ENCODE measurements at places on chromosomes 7 and 10.
A peak's percentile ranks its signal among the peaks of the same experiment; 100 is the strongest.

DNA sequence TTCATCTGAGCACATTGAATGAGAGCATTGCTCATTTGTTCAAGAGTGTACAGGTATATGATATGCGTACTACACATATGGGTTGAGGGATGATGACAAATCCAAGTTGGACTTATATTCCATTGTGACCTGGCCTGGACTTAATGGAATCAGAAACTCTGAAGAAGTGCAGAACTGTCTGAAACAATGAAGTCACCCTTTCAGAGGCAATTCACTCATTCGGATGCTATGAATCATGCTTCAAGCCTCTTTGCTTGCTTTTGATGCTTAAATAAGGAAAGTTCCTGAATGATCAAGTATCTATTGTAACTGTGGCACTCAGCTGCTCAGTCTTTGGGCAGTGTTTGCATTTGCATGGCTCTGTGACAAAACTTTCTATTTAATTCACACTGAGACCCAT lies 93.4 kb downstream of the ZNF365 start:
- no peak for DNase-seq

- DNase-seq, result no peak
Observed at GRCh38 chr7:154767821-154768415, 235.0 kb downstream of the PAXIP1 start.

DNA sequence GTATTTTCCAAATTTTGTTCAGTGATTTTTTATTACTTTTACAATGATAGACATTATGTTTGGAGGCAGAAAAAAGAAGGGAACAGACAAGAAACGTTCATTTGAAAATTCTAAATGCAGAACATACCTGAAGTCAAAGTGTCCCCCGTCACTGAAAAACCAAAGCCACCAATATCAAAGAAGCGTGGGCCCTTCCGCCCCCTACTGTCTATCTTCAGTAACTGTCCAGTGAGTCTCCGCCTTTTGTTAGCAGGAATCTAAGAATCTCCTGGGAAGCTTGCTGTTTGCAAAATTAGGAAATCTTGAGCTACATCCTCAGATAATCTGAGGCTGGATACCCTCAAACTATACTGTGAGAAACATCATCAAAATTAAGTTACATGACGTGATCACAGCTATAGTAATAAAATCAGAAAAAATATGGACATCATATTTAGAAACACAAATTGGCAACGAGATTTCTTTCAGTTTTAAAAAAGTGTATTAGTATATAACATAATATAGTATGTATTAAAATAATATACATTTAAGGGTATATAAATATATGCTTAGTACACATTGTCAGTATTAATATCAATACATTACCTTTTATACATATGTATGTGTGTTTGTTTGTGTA lies 169.3 kb upstream of the AKR1E2 start:
- peak; percentile 50 for DNase-seq

DNA sequence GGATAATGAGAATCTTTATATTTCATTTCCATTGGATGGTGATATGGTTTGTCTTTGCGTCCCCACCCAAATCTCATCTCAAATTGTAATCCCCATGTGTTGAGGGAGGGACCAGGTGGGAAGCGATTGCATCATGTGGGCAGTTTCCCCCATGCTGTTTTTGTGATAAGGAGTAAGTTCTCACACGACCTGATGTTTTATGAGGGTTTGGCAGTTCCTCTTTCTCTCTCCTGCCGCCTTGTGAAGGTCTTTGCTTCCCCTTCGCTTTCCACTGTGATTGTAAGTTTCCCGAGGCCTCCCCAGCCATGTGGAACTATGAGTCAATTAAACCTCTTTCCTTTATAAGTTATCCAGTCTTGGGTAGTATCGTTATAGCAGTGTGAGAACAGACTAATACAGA lies 59.4 kb downstream of the MTPN start:
- no peak for DNase-seq

GRCh38 chr7:114923403-114923713 lies 1.5 kb downstream of the MDFIC start:
- DNase-seq, result no peak

DNA sequence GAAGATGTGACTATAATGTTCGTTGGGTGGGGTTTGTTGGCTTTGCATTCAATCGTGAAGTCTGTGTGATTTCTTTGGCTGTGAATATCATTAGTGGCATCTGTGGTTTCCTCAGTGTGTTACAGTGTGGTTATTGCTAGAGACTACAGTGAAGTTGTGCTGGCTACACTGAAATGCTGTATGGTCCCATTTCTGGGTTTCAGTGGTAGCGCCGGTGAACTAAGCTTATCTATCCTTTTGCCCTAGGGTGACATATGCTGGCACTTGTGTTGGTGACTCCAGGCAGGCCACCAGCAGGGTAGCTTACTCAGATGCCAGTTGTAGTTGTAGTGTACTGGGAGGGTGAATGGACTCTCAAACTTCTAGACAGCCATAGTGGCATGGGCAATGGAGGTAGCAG lies 259.5 kb downstream of the ANKRD30A start:
- DNase-seq, result no peak

Data from left cardiac atrium (tissue), 4 donors.